ENCODE measurements at places on chromosomes 1 and 21.

GRCh38 chr1:982765-983436, 1.0 kb upstream of the PERM1 start:
- no peak for DNase-seq

GRCh38 chr1:185159966-185160365, 3.0 kb downstream of the SWT1 start:
- no peak for DNase-seq

- DNase-seq, result no peak
These were observed 35.3 kb downstream of the ELF3 start for GRCh38 chr1:202045705-202046104.

DNA sequence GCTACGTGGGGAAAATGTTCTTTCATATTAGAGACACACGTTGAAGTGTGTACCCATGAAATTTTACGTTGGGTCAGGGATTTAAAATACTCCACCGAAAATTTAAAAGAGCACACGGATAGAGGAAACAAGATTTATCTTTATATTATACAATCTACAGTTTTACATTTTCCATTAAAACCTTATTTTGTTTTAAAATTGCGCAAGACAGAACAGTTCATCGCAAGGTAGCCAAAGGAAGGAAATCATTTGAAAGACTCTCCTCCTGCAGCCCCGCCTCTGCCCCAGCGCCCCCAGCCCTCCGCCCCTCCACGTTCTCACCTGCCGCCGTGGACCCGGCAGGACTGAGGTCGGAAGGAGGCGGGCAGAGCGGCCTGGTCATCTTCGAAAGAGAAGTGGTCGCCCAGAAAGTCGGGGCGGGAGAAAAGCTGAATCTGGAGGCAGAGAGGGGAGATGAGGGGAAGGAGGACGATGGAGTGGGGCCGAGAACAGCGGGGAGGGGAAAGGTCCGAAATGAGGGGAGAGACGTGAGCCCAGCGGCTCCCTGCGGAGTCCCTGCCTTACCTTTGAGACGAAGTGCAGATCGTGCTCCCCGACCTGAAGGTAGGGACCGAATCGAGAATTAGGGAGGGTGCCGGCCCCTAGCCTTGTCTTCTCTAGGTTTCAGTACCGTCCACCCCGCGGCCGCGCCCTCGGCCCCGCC, 18.0 kb downstream of the CRYBG2 start:
- no peak for DNase-seq

DNA sequence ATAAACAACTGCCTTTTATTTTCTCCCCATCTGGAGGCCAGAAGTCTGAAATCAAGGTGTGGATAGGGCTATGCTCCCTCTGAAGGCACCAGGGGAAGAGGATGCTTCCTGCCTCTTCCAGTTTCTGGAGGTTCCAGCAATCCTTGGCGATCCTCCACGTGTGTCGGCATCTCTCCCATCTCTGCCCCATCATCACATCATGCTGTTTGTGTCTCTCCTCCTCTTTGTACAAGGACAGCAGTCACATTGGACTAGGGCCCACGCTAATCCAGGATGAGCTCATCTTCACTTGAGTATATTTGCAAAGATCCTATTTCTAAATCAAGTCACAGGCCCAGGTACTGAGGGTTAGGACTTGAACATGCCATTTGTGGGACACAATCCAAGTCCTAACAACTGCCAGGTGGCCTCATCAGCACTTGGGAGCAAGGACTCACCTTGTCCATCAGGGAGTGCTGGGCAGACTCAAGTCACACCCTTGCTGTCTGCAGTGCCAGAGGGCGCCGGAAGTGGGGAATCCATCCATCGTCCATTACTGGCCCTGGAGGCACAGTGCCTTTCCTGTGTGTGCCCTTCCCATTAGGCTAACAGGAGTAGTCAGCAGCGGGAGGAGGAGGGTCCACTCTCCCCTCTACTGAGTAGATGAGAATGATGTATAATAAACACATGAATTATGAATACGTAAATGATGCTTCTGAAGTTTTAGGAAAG, 185.4 kb upstream of the AJAP1 start:
- DNase-seq, result no peak

DNA sequence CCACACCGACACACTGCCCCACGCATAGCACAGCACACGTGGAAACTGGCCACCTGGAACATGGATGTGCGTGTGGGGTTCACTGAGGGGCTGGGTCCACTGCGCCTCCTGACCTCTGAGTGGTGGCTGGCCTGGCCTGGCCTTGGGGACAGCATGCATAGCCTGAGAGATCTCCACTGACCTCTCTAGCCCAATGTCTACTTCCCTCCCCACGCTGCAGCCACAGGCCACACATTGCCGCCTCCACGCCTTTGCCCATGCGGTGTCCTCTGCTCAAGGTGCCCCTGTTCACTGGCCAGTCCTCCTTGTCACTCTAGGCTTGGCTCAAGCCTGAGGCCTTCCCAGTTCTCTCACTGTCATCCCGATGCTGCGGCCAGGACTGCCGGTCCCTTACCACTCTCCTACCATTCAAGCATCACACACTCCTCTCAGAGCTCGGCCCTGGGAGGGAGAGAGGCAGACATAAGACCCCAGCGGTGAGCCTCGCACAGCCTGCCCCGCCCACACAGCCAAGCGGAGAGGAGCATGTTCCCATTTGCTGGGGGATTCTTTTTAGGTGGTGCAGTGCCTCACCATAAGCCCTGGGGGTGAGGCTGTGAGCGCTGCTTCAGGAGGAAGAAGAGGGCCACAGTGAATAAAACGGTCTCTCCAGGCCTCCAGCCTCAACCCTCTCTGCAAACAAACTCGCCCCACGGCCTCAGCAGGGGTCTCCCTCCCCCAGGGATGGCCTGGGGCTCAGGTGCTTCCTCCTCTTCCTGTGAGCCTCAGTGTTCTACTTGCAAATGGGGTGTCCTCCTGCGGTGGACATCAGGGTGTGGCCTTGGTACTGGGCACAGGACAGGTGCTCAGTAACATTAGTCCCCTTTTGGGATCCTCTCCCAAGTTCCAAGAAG, 80.8 kb downstream of the DMRTB1 start:
- DNase-seq, result no peak

DNA sequence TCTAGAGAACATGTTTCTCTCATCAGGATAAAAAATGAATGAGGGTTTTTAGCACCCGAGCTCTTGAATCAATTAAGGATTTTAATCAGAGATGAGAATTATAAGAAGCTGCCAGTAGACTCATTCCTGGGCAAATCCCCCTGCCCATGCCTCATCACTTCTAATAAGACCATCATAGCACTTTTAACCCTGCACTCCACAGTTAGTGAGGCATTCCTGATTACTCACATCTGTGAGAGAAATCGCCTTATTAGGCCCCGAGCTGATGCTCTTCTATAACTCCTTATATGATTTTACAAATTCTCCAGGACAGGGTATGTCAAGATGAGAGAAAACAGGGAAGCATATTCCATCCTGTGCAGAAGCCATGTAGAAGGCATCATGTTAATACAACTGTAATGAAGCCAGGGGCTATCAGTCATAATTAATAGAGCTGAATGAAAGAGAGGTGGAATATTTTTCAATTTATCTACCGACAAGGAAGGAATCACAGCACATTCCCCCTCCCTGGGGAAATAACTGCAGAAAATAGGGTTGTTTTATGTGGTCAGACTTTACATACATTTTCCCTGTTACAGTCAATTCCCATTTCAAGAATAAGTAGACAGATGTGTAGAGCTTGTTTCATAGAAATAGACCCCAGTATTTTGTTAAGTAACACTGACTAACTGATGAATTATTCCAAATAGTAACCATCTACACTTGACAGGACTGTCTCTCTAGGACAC, 272.7 kb downstream of the HHIPL2 start:
- DNase-seq, result no peak

GRCh38 chr1:117112047-117112717, 9.4 kb downstream of the TRIM45 start:
- no peak for DNase-seq

DNA sequence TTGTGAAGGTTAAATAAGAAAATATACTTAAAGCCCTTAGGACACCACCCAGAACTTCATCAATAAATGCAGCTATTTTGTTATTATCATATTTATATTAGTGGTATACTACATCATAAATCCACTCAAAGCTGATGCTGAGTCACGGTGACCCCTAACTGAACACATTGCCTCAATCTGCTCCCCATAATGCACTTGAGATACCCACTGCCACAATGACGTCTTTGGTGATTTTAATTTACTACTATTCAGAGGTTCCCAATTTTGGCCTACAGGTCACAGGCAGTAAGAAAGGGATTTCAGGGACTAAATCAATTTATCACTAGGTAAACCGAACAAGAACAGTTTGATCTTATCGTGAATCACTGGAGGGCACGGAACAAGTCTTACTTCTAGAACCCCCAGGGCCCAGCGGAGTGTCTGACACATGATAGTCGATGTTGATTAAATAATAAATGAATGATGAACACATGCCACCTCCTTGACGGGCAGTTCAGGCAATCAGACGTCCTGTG, 493 bp upstream of the CHD1L start:
- DNase-seq, result no peak

DNA sequence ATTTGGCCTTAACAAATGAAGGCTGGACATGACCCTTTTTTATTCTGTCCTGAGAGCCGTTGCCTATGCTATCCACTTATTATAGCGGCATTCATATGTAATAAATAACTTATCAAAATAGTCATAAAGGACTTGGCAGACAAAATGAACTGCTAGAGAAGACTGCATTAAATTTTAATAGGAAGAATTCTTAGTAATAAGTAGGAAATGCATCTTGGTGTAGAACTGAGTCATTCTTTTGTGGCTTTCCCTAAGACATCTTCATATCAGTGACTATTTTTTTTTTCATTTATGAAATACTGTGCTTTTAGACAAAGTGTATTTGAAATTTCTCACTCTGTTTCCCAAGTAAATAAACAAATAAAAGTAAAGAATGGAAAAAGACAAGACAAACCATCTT, 45.6 kb downstream of the PBX1 start:
- DNase-seq, result no peak

- DNase-seq, result peak; percentile 44
These were observed 35.6 kb upstream of the TMEM61 start for GRCh38 chr1:54944610-54945392.

- no peak for DNase-seq
These were observed 98.5 kb downstream of the GALNT2 start for GRCh38 chr1:230165536-230165935.

DNA sequence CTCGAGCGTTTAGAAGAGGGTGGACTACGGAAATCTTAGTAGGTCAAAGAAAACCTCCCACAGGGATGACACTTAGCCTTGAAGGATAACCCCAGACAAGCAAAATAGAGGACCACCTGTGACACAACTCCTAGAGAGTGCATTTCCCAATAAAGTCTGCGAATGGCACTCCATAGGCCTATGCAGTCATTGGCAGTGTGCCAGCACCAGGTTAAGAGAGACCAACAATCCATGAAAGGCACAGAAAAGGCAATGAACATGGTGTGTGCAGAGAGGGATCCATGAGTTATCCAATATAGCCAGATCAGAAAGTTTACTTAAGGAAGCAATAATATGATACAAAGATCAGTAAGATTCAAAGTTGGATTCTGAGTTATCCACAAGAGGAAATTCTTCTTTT, 45.2 kb upstream of the FMO2 start:
- DNase-seq, result no peak

DNA sequence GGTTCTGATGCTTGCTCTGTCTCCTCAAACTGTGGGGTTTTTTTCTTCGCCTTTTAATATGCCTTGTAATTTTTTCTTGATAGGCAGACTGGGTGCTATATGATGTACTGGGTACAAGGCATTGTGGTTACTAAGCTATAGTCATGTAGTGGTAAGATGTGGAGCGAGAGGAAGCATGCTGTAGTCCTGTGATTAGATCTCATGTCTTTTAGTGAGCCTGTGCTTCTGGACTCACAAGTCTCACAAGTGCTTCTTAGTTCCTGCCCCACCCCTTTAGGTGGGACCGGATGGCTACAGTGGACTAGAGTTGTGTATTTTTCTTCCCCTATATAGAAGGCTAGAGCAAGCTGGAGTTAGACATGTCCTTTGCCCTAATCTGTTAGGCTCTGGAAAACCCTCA, 178.7 kb downstream of the DNM3 start:
- no peak for DNase-seq

GRCh38 chr1:153536012-153536670, 350 bp upstream of the S100A6 start:
- DNase-seq, result no peak

DNA sequence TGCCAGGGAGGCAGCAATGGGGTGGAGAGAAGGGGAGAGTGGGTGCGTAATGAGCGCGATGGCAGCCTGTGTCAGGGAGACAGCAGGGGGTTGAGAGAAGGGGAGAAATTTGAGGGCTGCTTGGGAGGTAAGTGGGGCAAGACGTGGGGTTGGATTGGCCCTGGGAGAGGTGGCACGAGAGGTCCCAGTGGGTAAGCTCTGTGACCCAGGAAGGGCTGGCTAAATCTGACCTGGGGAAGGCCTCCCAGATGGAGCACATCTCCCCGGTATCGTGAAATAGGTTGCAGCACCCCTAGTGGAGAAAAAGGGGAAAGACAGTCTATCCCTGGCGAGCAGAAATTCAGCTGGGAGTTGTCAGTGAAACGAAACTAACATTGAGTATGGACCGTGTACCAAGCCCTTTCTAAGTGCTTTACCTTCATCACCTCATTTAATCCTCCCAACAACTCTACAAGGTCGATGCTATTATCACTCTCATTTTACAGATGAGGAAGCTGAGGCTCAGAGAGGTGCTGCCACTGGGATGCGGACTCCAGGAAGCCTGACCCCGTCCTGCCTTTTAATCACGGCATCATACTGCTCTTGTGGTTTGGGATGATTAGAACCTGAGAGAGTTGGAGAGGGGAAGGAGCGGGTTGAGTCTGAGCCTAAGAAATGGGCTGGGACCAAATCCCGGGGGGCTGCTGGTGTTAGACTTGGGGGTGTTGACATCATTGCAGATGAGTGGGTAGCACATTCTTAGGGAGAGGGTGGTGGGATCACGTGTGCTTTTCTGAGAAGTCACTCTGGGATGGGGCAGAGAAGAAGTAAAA, 56.6 kb upstream of the RPL11 start:
- DNase-seq, result peak; percentile 9

GRCh38 chr1:204780630-204781029, 90.0 kb upstream of the NFASC start:
- no peak for DNase-seq

- no peak for DNase-seq
These were observed 19.8 kb downstream of the SERINC2 start for GRCh38 chr1:31432592-31433395.

- no peak for DNase-seq
These were observed 77.0 kb upstream of the BACE2 start for GRCh38 chr21:41090981-41091380.

DNA sequence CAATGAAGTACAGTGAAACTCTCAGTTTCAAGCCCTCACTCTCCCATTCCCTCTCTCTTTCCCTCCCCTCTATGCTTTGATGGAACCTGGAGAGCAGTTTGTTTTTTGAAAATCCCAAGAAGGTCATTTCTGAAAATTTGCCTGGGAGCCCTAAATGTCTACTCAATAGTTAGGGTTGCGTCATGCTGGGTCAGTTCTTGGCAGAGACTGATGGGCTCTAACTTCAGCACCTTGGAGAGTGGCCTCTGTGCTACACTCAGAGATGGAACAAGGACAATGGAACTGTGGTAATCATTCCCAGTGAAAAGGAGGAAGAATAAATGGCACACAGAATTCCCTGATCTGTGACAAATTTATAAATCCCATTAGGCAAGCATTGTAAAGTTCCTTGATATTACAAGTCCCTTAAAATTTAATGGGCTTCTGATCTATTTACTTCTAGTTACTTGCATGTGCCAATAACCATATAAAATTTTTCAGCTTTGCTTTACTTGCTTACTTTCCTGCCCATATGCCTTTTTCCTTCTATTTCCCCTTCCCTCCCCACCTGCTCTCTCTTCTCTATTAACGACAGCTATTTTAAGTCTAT, 182.9 kb upstream of the KCND3 start:
- no peak for DNase-seq

Data from GDM1 (cell line).